ENCODE measurements at places on chromosomes 6 and 20.

GRCh38 chr6:44731485-44732095 is 344.1 kb downstream of the CDC5L start:
- peak; percentile 95 for DNase-seq

- DNase-seq, result peak; percentile 94
Observed at GRCh38 chr6:73722318-73723060, 26.5 kb downstream of the CD109 start.

DNA sequence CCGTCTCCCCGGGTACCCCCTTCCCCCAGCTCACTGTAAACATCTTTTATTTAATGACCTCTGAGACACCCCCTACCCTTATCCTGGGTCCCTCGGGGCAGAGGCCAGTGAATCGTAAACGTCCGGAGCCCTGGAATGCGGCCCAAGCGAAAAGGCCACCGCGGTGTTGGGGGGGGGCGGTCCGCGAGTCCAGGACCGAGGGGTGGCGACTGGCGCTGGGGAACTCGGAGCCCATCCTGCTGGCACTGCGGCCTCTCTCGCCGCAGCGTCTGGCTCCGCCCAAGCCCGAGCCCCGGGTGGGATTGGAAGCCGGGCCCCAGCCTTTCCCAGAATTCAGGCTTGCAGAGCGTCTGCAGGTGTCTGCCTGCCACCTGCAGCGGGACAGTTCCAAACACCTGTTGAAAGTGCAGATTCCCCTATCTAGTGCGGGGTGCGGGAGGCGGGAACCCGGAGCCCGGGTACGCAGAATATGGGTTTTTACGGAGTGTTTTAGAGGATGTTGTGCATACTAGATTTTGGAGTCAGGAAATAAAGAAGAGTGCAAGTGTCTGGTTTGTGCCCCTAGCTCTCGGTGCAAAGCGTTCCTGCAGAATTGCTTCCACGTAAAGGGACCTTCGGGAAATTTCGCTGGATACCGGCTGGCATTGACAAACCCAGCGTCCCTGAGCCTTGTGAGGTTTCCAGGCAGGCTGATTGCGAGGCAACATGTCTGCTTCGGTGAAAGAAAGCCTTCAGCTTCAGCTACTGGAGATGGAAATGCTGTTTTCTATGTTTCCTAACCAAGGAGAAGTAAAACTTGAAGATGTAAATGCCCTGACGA is 800 bp downstream of the RWDD2A start:
- DNase-seq, result peak; percentile 58

GRCh38 chr6:95973976-95974375 is 41.8 kb upstream of the FUT9 start:
- DNase-seq, result no peak

DNA sequence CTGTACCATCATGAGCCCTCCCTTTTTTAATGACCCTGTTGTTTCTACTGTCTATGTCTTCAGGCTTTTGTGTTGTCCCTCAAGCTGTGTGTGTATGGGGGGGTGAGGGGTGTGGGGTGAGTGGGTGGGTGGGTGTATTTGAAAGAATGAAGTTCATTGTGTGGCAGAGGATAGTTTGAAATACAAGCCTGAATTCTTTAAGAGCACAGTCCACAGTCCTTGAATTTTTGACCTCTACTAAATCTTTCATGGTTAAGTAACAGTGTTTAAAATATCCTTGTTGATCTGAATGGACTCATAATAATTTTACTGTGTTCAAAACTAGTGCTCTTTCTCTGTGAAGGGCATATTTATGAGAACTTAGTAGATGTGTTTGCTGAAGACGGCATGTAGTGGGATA is 10.0 kb downstream of the MRAP2 start:
- no peak for DNase-seq

Measured in myocyte (in vitro differentiated cells).